ENCODE measurements at places on chromosomes 12 and 14. TPM values are rescaled to one million over a fixed set of nuclear protein-coding genes. Genes with fewer than 3 reads are reported as not detected.

COCH gene
- total RNA-seq, result 0.60 TPM

SDR9C7 gene
- total RNA-seq, result not detected

DNA sequence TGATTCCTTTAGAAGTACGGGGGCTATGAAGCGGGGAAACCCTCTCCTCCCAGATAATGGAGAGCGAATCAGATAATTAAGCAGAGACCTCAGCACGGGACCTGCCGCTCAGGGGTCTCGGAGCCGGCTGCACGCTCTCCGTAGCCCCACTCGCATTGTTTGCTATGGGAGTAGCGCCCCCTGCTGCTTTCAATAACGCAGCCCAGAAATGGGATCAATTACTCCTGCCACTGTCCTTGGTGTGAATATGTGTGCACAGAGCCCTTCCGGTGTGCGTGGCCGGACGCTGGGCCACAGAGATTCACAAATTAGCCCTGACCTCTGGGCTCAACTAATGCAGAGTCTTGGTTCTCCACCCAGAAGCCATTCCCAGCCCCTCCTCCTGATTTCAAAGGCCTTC is 76.4 kb upstream of the TMEM132C start:
- DNase-seq, result no peak

- DNase-seq, result no peak
These were observed 179.6 kb upstream of the LMO3 start for GRCh38 chr12:16785524-16785923.

DNA sequence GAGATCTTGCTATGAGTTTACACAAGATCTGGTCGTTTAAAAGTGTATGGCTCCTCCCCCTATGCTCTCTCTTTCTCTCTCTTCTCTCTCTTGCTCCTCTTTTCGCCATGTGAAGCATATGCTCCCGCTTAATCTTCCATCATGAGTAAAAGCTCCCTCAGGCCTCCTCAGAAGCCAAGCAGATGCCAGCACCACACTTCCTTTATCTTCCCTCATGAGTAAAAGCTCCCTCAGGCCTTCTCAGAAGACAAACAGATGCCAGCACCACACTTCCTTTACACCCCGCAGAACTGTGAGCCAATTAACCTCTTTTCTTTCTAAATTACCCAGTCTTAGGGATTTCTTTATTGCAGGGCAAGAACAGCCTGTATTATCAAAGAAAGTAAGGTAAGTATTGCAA is 152.4 kb downstream of the SEC23A start:
- no peak for DNase-seq

DNA sequence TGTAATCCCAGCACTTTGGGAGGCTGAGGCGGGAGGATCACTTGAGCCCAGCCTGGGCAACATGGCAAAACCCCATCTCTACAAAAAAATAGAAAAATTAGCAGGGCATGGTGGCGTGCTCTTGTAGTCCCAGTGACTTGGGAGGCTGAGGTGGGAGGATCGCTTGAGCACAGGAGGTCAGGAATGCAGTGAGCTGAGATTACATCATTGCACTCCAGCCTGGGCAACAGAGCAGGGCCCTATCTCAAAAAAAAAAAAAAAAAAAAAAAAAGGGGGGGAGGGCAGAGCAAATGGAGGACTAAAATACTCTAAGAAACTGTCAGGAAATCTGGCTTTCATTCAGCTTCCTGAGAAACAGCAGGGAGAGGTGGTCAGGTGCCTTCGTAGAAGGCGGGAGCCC is 31.7 kb upstream of the TSPAN9 start:
- DNase-seq, result no peak

DNA sequence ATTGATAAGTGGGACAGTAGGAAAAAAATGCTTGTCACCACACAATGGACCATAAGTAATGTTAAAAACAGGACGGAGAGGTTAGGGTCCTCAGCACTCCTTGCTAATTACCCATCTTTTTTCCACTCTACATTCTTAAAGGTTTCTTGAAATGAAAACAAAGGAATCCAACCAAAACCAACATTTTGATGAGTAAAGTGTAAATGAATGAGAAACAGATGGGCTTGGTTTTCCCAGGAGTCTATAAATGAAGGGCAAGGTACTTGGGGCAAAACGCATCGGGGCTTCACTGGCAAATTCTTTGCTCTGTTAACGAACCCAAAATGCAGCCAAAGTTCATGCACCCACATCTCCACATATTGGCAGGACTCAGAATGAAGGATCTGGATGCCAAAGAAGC is 129.2 kb upstream of the BMP4 start:
- DNase-seq, result no peak

GRCh38 chr12:93167331-93167730 is 210.4 kb upstream of the NUDT4 start:
- no peak for DNase-seq
